ENCODE measurements at places on chromosomes 2 and 18.
A peak's percentile ranks its signal among the peaks of the same experiment; 100 is the strongest.

DNA sequence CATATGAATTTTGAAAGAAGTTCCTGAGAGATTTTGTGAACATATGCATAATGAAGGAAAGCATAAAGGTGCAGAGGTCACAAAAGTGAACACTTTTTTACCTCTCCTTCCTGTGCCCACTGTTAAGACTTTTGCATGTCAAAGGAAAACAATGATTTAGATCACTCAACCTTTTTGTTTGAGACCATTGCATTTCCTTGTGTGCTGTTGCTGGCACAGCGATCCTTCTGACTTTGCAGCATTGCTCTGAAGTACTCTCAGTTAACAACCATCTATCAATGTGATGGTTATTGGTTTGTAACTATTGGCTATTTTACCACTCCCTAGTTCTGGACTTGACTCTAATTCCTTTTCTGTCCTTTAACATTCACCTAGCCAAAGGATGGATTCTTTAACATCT lies 61.7 kb upstream of the TFPI start:
- H3K27me3 ChIP-seq: no peaks in the 10 kb centered on the region
- DNase-seq: no peak
- H3K27ac ChIP-seq: no peak overlapping the region
- H3K36me3 ChIP-seq: no peaks in the 10 kb centered on the region
- H3K4me3 ChIP-seq: no peak overlapping the region
- no peaks in the 10 kb centered on the region for H3K4me1 ChIP-seq

- no peaks in the 10 kb centered on the region for H3K36me3 ChIP-seq
- H3K27ac ChIP-seq: no peak overlapping the region
- H3K27me3 ChIP-seq: no peaks in the 10 kb centered on the region
These were observed 511.8 kb downstream of the CPS1 start for GRCh38 chr2:211068108-211068780.

DNA sequence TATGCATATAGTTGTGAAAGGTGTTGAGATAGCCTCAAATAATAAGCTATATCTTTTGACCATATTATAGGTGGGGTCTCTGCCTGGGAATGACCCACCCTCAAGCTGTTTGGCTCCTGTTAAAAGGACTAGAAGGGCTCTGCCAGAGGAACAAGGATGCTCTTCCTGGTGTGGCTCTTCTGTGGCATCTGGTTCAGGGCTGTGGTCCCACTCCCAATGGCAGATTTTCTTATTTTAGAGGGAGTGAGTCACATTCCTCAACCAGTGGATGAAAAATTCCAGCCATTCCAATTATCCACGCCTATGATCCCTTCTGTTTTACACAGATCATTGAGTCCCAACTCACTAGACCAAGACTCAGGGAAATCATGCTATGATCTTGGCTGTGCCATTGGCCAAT lies 119.9 kb downstream of the PARD3B start:
- no peaks in the 10 kb centered on the region for H3K36me3 ChIP-seq
- no peak overlapping the region for H3K4me3 ChIP-seq
- no peaks in the 10 kb centered on the region for H3K4me1 ChIP-seq
- no peak for DNase-seq
- no peaks in the 10 kb centered on the region for H3K27me3 ChIP-seq
- no peak overlapping the region for H3K27ac ChIP-seq

- H3K27ac ChIP-seq: no peak overlapping the region
- H3K4me3 ChIP-seq: no peak overlapping the region
- DNase-seq: no peak
- no peaks in the 10 kb centered on the region for H3K4me1 ChIP-seq
These were observed 68.9 kb upstream of the FZD7 start for GRCh38 chr2:201964631-201965206.

- H3K4me3 ChIP-seq: no peak overlapping the region
- no peak for DNase-seq
- H3K36me3 ChIP-seq: no peaks in the 10 kb centered on the region
- no peaks in the 10 kb centered on the region for H3K4me1 ChIP-seq
- no peak overlapping the region for H3K27ac ChIP-seq
- no peaks in the 10 kb centered on the region for H3K27me3 ChIP-seq
These were observed 1025.8 kb upstream of the KLHL29 start for GRCh38 chr2:22359071-22359672.

- no peak for DNase-seq
- H3K4me1 ChIP-seq: peaks cover 11% of the 10 kb centered on the region
- no peak overlapping the region for H3K27ac ChIP-seq
- no peak overlapping the region for H3K4me3 ChIP-seq
- peaks cover 13% of the 10 kb centered on the region for H3K36me3 ChIP-seq
- no peaks in the 10 kb centered on the region for H3K27me3 ChIP-seq
These were observed 12.6 kb downstream of the PECR start for GRCh38 chr2:216069028-216069427.

GRCh38 chr2:226256237-226256636 lies 543.4 kb downstream of the IRS1 start:
- no peak overlapping the region for H3K4me3 ChIP-seq
- no peaks in the 10 kb centered on the region for H3K4me1 ChIP-seq
- no peaks in the 10 kb centered on the region for H3K36me3 ChIP-seq

GRCh38 chr2:7819850-7820249 lies 862.0 kb upstream of the ID2 start:
- peaks cover 2% of the 10 kb centered on the region for H3K27me3 ChIP-seq
- DNase-seq: no peak
- no peak overlapping the region for H3K27ac ChIP-seq
- peaks cover 5% of the 10 kb centered on the region for H3K36me3 ChIP-seq
- H3K4me1 ChIP-seq: peaks cover 3% of the 10 kb centered on the region

- no peak overlapping the region for H3K27ac ChIP-seq
- no peak overlapping the region for H3K4me3 ChIP-seq
- DNase-seq: peak; percentile 86
- H3K36me3 ChIP-seq: no peaks in the 10 kb centered on the region
- H3K4me1 ChIP-seq: peaks cover 25% of the 10 kb centered on the region
- H3K27me3 ChIP-seq: peaks cover 2% of the 10 kb centered on the region
These were observed 15.8 kb upstream of the SELENOI start for GRCh38 chr2:26330114-26330549.

DNA sequence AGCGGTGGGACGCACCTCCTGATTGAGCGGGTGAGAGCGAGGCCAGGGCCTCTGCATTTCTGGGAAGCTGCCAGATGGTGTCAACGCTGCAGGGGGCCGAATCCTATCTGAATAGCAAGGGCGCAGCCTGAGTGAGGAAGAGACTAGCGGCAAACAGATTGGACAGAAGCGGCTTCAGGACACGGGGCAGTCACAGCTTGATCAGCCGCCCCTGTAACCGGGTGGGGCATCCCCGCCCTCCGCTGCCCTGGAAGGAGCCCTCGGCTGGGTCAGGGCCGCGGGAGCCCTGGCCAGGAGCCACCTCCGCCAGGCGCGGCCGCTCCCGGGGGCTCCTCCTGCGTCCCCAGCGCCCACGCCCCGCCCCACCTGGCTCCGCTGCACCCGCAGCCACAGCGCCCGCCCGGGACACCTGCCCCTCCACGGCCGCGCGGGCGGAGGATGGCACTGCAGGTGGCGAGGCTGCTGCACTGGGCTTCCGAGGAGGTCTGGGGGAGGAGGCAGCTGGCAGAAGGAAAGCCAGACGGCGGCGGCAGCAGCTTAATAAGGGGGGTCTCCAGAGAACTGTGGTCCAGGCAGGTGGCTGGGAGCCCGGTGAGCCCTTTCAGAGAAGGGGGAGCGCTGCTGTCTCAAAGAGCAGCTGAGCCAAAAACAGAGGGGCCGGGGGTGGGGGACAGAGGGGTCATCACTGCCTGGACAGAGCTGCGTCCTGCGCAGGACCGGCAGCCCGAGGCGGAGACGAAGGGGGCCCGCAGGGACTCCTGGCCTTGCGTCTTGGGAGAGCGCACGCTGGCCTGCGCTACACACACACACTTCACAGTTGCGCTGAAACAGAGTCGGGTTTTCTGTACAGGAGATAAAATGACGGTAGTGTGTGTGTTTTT lies 18.8 kb upstream of the SOX11 start:
- H3K4me1 ChIP-seq: no peaks in the 10 kb centered on the region
- DNase-seq: no peak
- H3K4me3 ChIP-seq: no peak overlapping the region
- no peak overlapping the region for H3K27ac ChIP-seq
- peaks cover 18% of the 10 kb centered on the region for H3K27me3 ChIP-seq

DNA sequence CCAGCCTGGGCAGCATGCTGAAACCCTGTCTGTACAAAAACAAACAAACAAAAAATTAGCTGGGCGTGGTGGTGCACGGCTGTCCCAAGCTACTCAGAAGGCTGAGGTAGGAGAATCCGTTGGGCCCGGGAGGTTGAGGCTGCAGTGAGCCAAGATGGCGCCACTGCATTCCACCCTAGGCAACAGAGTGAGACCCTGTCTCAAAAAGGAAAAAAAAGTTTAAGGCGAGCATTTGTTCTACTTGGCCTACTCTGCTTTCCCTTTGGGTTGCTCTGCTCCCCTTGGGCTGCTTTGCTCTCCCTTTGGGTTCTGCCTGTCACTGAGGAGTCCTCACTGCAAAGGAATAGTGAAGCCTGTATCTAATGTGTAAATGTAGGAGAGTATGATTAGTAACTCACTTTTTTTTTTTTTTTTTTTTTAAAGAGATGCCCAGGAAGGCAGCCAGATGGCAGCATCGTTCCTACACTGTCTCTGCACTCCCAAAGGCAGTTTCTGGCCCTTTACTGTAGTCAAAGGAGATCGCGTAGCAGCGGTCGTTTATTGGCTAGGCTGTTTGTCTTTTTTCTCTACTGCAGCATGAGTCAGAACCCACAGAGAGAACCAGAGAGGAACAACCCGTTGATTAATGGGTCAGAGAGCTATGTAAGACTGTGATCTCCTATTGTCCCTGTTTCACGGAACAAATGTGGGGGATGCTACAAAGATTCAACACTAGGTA lies 118.3 kb upstream of the CWC22 start:
- no peak overlapping the region for H3K27ac ChIP-seq
- peaks cover 1% of the 10 kb centered on the region for H3K4me1 ChIP-seq
- DNase-seq: no peak

DNA sequence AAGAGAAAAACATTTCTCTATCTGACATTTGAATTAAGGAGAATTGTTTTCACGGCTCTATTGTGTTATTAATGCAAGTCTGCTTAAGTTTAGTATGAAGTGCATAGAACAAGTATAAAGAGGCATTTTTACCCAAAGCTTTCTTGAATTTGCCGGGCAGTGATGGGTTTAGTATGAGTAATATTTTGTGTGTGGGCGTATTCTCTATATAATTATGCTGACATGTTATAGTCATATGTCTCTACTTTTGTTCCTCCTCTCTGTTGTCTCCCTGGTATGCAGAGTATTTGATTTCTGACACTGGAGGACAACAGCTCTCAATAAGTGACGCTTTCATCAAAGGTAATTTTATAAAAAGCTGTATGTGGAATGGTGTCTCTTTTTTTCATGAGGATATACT lies 45.9 kb downstream of the PIKFYVE start:
- no peak overlapping the region for H3K4me3 ChIP-seq
- no peaks in the 10 kb centered on the region for H3K4me1 ChIP-seq
- no peak overlapping the region for H3K27ac ChIP-seq
- no peak for DNase-seq
- H3K27me3 ChIP-seq: no peaks in the 10 kb centered on the region

DNA sequence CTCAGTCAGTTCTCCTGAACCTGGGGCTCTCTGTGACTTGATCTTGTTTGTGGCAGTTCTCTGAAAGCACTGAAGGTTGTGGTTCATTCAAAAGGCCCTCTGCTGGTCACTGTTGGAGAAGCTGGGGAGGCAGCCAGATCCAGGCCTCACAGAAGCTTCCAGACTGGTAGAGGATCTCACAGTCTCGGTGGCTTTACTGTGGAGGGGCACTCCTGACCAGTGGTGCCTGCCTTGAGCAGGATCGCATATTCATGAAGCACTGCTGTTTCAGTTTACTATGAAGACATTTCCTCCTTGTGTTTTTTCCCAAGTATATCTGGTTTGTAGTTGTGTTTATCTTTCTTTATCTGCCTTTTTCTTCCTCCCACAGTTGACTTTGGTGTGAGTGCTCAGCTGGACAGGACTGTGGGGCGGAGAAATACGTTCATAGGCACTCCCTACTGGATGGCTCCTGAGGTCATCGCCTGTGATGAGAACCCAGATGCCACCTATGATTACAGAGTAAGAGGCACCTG lies 133.9 kb downstream of the MAP4K4 start:
- H3K4me3 ChIP-seq: no peak overlapping the region
- peaks cover 52% of the 10 kb centered on the region for H3K4me1 ChIP-seq
- peak overlapping the region; percentile 69 for H3K27ac ChIP-seq
- H3K27me3 ChIP-seq: no peaks in the 10 kb centered on the region

GRCh38 chr2:199019898-199020507 lies 437.7 kb downstream of the SATB2 start:
- no peak overlapping the region for H3K27ac ChIP-seq
- no peak overlapping the region for H3K4me3 ChIP-seq
- H3K4me1 ChIP-seq: no peaks in the 10 kb centered on the region

DNA sequence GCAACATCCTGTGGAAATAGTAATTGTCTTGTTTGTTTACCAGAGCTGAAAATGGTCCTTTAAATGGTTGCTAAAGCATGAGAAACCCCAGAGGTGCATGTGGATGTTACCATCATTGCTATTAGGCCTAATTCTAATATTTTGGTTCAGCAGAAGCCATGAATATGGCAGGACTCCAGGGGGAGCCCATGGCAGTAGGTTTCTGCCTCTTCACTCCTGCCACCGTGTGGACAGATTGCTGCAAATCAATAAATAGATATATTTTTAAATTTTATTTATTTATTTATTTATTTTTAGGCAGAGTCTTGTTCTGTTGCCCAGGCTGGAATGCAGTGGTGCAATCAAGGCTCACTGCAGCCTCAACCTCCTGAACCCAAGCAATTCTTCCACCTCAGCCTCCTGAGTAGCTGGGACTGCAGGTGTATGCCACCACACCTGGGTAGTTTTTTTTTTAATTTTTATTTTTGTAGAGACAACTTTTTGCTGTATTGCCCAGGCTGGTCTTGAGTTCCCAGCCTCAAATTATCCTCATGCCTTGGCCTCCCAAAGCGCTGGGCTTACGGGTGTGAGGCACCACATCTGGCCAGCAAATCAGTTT lies 54.9 kb upstream of the CAPN13 start:
- H3K4me1 ChIP-seq: peaks cover 12% of the 10 kb centered on the region
- no peak overlapping the region for H3K4me3 ChIP-seq
- no peak overlapping the region for H3K27ac ChIP-seq
- no peak for DNase-seq
- peaks cover 10% of the 10 kb centered on the region for H3K27me3 ChIP-seq

DNA sequence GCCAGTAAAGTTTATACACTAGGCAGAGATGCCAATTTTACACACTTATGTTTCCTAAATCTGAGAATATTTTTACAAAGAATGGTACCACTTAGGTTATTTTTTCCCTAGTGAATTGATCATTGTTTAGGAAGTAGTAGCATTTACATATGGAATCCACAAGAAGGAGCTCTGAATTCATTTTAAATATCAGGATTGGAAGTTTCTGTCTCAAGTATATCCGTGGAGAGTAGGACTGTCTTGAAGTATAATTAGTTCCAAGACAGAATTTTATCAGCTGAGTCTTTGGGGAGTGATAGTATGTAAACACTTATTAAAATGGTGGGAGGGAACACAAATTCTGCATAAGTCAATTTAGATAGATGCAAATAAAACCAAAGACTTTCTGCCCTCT lies 82.3 kb upstream of the FAM98A start:
- H3K27me3 ChIP-seq: peaks cover 5% of the 10 kb centered on the region
- H3K4me1 ChIP-seq: no peaks in the 10 kb centered on the region
- no peak overlapping the region for H3K27ac ChIP-seq
- H3K4me3 ChIP-seq: no peak overlapping the region
- no peak for DNase-seq

GRCh38 chr18:37258131-37258530 lies 307.5 kb downstream of the CELF4 start:
- no peak for DNase-seq
- no peaks in the 10 kb centered on the region for H3K36me3 ChIP-seq

- H3K4me1 ChIP-seq: no peaks in the 10 kb centered on the region
- no peaks in the 10 kb centered on the region for H3K36me3 ChIP-seq
- no peaks in the 10 kb centered on the region for H3K27me3 ChIP-seq
- H3K27ac ChIP-seq: no peak overlapping the region
These were observed 134.3 kb downstream of the TDRD15 start for GRCh38 chr2:21258082-21258481.
